ENCODE measurements at places on chromosomes 7 and 10. TPM values are rescaled to one million over a fixed set of nuclear protein-coding genes. Genes with fewer than 3 reads are reported as not detected.

The KCNH2 gene
- 0.66 TPM for total RNA-seq

The SRGN gene
- not detected for total RNA-seq

The HOXA11 gene
- total RNA-seq: 0.54 TPM

The ANKRD61 gene
- total RNA-seq: 0.47 TPM

The ARMC3 gene
- 0.97 TPM for total RNA-seq

The GHRHR gene
- not detected for total RNA-seq

The GRM8 gene
- total RNA-seq: 0.24 TPM

The TSPAN13 gene
- total RNA-seq: 148 TPM

The GDF2 gene
- total RNA-seq: not detected

The RPA3 gene
- total RNA-seq: 143 TPM

The C10orf67 gene
- total RNA-seq: 0.45 TPM

The IFIT1B gene
- total RNA-seq: not detected

The PNLIP gene
- not detected for total RNA-seq

The GFRA1 gene
- not detected for total RNA-seq

The UCMA gene
- total RNA-seq: not detected
